Non-pigmented ciliary epithelial cell (primary cell): ENCODE measurements at places on chromosomes 7 and 10.

DNA sequence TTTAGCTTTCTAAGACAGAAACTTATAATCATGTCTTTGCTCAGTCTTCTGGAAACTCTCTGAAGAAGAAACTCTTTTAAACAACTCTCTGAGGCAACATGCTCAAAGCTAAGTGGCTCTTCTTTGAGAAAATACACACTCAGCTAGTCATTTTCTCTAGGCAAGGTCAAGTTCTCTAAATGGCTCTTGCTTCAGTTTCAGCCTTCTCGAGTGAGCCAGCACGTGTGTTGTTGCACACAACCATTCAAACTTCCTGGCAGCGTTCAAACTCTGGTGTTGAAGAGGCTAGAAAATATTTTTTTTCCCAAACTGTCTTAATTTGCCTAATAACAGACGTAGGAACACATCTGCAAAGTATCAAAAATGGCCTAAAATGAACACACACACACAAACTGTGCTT lies 129.1 kb downstream of the THSD7A start:
- no peak for DNase-seq

GRCh38 chr10:81116201-81116600 lies 578.5 kb downstream of the SH2D4B start:
- DNase-seq: no peak

- DNase-seq: no peak
Measured at GRCh38 chr7:45890125-45890901, 2.0 kb downstream of the IGFBP1 start.

GRCh38 chr7:69504733-69505420 lies 93.4 kb upstream of the AUTS2 start:
- no peak for DNase-seq

GRCh38 chr10:15370856-15371701 lies at the start of gene FAM171A1:
Gene FAM171A1 (minus strand): TSS chr10:15371289. CDS start chr10:15371052, 237 bp downstream.
- no peak for DNase-seq

DNA sequence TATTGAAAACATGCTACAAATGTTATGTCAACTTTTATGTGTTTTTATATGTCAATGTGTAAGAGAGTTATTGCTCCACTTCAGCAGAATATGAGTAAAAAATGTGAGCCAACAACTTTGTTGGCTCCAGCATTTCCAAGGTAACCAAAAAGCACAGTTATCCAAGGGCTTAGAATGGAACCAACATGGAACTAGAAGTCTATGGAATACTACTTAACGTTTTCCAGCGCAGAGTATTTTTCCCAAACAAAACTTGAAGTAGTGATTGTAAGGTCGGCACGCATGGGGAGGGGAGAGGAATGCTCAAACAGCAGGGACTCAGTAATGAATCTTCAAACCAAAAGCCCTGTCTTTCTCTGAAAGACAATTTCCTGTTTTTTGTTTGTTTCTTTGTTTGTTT lies 45.0 kb upstream of the TSPAN13 start:
- no peak for DNase-seq

GRCh38 chr10:100979791-100980272 lies 7.5 kb downstream of the MRPL43 start:
- no peak for DNase-seq

GRCh38 chr10:1297566-1298301 lies 241.5 kb downstream of the WDR37 start:
- no peak for DNase-seq

GRCh38 chr7:101121991-101122932 lies 4.6 kb upstream of the SERPINE1 start:
- DNase-seq: peak; percentile 96

DNA sequence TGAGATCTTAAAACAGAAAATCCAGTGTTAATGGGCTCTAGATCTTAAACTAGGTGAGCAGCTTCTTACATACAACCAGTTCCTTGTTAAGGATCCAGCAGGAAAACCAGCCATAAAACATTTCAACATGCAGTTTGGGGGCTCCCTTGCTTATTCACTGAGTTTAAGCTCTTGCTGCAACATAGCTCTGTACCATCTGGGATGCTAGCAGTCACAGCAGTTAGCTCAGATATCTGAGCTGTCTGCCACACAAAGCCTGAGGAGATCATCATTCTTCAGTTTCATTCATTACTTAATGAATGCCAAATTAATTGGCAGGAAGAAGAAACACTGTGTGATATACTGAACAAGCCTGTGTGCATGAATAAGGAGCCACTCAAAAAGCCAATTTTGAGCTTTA lies 62.8 kb downstream of the PODXL start:
- DNase-seq: no peak

GRCh38 chr7:34225193-34225592 lies 319.9 kb downstream of the BMPER start:
- no peak for DNase-seq

- no peak for DNase-seq
Measured at GRCh38 chr10:125994601-125995000, 98.2 kb downstream of the FANK1 start.

DNA sequence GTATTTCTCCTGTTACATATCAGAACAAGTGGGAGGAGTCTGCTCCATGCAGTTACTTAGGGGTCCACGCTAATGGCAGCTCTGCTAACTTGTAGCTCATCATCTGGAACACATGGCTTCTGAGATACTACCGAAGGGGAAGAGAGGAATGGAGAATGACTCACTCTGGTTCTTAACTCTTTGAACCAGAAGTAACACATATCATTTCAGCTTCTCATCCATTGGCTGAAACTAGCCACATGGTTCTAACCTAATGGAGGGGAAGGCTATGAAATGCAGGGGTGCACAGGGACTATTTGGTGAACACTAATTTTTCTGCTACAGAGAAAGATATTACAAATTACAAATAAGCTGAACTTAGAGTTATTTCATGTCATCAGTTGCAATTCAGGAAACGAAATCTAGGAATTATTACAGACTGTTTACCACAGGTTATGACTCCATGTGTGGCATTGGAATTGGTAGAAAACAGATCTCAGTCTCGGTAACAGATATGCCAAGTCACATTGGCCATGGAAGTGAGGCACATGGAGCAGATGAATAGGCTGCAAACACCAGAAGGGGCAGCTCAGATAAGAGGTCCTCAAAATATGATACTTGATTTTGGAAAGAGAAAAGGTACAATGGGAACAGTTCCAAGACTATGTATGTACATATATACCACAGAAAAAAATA lies 9.4 kb upstream of the KAT6B start:
- no peak for DNase-seq

- no peak for DNase-seq
Measured at GRCh38 chr10:103888113-103888841, 29.7 kb downstream of the STN1 start.

DNA sequence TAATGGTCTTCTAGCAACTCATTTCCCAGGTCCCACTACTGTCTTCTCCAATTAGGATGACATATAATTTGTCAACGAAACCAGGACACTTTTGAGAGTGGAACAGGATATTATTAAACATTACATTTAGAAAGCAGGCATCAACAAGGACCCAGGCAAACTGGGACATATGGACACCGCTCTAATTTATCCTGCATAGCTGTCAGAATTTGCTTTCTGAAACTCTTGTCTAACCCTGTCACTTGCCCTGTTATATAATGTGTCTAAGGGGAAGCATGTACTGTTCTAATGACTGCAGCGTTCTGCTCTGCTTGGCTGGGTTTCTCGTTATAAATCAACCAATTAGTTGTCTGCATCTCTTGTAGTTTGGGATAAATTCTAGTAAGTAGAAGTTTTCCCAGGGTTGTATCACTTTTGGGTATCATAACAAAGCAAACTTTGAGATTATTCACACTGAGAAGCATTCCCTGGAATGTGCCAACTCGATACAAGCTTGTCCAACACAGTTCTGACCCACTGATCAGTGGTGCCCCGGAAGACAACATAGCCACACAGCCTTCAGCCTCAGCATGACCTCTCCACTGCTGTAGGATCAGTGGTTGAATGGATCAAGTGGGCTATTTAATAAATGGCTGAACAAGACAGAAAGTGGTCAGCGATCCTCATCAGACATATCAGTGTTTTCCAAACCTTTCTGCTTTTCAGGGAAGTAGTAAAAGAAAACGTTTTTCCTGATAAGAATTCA lies 228.1 kb downstream of the KIF20B start:
- no peak for DNase-seq

- DNase-seq: no peak
Measured at GRCh38 chr10:11240641-11241040, 223.0 kb downstream of the CELF2 start.

DNA sequence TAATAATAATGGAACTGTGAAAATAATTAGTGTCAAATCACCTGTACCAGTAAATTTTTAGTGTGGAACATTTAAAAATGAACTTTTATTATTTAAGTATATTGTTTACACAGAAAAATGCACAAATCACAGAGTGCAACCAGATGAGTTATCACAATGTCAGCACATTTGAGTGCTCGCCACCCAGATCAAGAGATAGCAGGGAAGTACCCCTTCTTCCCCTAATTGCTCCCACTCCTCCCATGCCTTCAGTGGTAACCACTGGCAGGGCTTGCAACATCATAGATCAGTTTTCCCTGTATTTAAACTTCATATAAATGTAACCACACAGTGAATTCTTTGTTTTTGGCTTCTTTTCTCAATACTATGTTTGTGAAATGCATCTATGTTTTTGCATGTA lies 7.8 kb upstream of the GPR141 start:
- no peak for DNase-seq

DNA sequence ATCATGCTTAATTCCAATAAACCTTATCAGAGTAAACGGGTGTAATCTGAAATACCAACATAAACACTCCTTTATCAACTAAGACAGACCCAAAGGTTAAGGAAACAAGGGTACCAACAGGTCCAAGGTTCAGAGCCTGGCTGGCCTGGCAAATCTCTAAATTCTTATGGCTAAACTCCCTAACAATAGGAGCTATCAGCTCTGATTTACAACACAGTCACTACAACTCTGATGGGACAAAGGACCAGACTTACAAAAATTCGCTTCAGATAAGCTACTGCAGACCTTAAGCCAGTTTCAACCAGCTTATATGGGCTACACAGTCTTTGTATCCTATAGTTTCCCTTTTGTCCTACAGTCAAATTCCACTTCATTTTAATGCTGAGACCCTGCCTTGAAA lies 381.9 kb downstream of the ZWINT start:
- DNase-seq: no peak

DNA sequence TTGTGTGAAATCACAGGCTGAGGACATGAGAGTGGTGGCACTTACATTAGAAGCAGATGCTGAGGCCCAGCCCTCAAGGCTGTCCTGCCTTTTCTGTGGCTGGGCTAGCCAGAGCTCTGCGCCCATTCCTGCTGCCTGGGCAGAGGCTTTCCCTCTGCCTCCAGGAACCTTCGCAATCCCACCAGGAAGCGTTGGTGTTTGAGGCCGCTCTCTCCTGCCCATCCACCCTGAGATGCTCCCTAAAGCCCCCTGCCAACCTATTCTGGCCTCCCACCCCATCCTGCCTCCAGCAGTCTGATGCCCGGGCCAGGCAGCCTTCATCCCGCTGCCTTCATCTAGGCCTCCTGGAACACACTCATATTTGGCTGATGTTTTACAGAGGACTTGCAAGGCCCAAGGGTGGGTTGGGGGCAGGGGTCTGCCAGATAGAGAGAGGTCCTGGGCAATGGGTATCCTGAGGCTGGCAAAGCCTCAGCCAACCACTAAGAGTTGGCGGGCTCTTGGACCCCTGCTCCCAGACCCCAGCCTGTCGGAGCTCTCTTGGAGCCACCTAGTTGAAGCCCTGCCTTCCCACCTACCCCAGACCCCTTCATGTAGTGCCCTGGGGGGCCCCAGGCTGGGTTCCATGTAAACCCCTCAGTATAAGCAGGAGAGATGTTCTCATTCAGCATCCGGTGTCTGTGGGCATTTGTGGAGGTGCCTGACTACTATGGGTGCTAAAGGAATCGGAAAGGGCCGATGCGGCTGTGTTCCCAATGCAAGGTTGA lies 32.7 kb downstream of the LDB3 start:
- no peak for DNase-seq
